Ammon's horn (tissue), 1 donor: ENCODE measurements at places on chromosomes 2 and 18.

- peak; percentile 33 for DNase-seq
Measured at GRCh38 chr18:57446322-57446721, 11.1 kb downstream of the ONECUT2 start.

GRCh38 chr2:47497843-47498460 is 95.0 kb downstream of the MSH2 start:
- DNase-seq: no peak

GRCh38 chr18:63161032-63161760 is 158.4 kb downstream of the BCL2 start:
- no peak for DNase-seq

GRCh38 chr2:85972355-85972754 is 83.6 kb upstream of the ST3GAL5 start:
- DNase-seq: no peak

- DNase-seq: no peak
Measured at GRCh38 chr2:102761763-102762162, at the start of gene TMEM182. TMEM182 (plus strand) TSS chr2:102762031; CDS start chr2:102762218, 187 bp downstream.

- DNase-seq: no peak
Measured at GRCh38 chr2:180604077-180604476, 376.3 kb upstream of the UBE2E3 start.

GRCh38 chr2:26555246-26556133 is 77.6 kb upstream of the OTOF start:
- DNase-seq: no peak

- no peak for DNase-seq
Measured at GRCh38 chr2:92074549-92074898, 2796.7 kb upstream of the TEKT4 start.

DNA sequence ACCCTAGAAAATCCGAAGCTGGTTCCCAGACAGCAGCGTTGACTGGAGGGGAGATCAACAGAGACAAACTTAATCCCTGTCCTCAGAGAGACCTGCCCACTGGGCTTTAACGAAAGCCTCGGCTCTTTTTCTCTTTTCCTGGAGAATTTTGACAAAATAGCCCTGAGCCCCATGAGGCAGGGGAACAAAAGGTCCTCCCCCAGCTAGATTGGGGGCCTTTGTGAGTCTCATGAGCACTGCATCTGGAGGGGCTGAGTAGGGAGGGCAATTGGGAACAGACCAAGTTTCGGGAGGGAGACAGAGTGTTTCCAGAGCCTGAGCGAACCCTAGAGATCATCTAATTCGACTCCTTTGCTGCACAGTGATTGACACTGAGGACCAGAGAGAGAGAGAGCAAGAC is 123.9 kb upstream of the HAAO start:
- no peak for DNase-seq

DNA sequence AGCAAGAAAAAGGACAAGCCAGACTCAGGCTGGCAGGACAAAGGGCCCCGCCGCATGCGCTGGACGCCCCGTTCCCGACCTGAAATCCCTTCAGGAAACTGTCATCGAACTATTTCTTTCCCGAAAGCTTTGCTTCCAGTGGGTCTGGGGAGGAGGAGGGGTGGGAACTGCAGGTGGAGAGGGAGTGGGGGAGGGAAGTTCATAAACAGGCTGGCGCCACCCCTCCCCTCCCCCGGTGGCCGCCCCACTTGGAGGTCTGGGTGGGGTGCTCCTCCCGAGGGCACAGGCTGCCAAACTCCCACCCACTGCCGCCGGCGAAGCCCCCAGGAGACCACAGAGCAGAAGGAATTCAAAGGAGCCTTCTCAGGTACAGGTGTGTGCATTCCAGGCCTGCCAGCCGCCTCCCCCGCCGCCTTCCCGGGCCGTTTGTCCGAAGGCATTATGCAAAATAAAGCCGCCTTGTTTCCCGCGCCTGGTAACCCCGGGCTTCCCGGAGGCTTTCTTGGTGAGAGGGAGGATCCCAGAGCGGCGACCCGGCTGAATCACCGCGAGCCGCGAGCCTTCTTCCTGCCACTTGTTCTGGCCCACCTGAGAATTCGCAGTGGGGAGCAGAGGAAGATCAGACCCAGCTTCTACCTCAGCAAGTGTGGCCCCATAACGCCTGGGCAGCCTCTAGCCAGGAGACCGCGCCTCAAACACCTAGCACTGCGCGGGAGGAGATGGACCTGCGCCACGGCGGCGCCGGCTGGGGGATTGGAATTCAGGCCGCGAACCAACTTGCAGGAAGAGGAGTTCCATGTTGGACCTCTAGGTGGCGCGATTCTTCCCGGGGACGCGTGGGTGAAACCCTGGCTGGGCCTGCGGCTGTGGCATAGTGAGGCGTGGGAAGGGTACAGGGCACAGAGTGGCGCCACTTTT is 101.9 kb downstream of the FOXI3 start:
- DNase-seq: peak; percentile 11

- DNase-seq: no peak
Measured at GRCh38 chr2:74670263-74670662, 16.2 kb downstream of the SEMA4F start.

DNA sequence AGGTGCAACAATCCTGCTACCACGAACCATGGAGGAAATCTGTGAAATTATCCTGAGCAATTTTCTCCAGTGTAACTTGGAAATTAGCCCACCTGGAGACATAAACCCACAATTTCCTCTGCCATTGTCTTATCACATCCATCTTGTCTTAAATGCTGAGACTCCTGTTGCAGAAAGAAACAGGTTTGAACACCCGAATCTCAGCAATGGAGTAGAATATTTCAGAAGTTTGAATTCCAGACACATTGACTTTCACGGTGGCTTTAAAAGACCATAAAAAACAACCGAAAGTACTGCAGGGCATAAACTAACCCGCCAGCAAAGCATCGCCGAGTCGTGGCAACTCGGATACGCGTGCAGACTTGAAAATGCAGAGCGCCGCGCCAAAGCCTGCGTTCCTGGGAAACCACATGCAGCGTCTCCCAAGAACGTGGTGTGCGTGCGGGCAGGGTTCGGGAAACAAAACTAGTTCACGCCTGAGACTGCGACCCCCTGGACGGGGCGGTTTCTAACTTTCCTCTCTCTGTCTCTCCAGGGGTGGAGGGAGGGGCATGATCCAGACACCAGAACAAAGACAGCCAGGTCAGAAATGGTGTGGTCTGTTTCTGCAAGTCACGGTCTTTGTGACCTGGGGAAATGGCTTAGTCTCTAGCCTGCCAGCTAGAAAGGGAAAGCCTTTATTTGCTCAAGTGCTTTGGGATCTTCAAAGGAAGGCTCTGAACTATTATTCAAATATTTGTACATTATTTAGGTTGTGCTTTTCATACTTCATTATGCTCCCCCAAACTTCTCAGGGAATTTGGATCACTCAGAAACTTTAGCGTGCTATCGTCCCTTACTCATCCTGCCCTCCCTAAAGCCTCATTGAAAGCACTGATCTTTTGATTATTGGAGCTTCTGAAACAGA is 26.9 kb upstream of the KCTD1 start:
- peak; percentile 70 for DNase-seq

- no peak for DNase-seq
Measured at GRCh38 chr2:40584432-40584831, 132.5 kb upstream of the SLC8A1 start.
